Bronchial epithelial cell (primary cell): ENCODE measurements at places on chromosomes 3 and 15. TPM values are rescaled to one million over a fixed set of nuclear protein-coding genes. Genes with fewer than 3 reads are reported as not detected.

- DNase-seq = no peak
Measured at GRCh38 chr15:75790631-75791336, 52.5 kb upstream of the UBE2Q2 start.

DNA sequence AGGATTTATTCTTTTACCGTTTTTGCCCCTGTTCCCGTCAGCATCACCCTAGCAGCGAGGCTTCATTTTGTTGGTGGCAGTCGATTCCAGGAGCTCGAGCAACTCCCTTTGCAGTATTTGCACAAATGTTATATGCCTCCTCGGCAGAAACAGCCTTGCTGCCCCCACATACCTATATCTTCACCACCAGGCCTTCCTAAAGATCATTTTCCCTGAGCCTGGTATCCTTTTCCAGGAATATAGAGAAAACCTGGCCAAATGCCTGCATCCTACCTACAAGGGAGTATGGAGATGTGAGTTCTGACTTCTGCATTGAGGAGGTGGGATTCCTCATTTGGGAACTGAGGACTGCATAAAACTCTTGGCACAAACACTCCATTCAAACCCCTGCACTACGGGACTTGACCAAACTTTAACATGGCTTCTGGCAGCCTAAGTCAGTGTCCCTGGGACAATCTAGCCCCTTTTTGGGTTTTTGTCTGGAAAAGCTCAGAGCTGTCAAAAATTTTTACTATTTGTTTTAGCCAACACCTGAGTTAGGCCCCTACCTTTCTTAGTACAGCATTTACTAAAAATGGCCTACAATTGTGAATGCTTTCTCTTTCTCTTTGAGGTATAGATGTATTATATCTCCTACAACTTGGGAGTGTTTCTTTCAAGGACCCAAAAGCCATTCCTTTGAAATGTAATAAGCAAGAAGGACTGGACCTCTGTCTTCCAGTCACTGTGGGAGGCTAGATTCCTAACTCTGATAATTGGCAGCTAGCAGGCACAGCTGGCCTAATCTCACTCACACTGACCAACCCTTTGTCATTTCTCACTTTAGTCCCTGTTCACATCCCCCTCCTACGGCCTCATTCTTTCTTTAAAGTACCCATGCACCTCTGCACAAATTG lies 12.1 kb upstream of the UBE2Q2 start:
- no peak for DNase-seq

The GCNT3 gene
- total RNA-seq = 8.2 and 37.5 TPM in 2 replicates

DNA sequence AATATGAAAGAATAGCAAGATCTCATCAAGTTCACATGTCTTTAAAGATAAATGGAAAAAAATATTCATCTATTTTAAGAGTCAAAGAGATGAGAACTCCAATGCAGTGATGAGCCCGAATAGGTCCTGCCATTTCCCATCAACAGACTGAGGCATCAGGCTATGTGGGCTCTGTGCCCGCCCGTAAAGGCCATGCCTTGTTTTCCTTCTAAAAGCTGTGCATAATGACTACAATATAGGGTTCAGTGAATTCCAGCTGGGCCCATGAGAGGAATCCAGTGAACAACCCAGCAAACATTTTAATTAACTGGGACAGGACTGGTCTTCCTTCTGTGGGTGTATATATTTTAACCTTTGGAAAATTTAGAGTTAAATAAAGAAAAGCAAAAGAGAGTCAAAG lies 44.6 kb downstream of the RASGRP1 start:
- DNase-seq = no peak

- no peak for DNase-seq
Measured at GRCh38 chr3:170605490-170605889, 19.6 kb upstream of the SLC7A14 start.

DNA sequence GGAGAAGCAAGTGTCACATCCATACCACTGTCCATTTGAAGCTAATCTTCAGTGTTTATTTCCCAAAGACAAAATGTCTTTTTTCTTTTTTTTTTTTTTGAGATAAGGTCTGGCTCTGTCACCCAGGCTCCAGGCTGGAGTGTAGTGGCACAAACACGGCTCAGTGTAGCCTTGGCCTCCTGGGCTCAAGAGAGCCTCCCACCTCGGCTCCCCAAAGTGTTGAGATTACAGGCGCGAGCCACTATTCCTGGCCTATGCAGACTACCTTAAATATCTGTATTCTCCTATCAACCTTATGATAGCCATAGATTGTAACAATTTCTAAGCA lies 27.7 kb upstream of the VPS33B start:
- no peak for DNase-seq

DNA sequence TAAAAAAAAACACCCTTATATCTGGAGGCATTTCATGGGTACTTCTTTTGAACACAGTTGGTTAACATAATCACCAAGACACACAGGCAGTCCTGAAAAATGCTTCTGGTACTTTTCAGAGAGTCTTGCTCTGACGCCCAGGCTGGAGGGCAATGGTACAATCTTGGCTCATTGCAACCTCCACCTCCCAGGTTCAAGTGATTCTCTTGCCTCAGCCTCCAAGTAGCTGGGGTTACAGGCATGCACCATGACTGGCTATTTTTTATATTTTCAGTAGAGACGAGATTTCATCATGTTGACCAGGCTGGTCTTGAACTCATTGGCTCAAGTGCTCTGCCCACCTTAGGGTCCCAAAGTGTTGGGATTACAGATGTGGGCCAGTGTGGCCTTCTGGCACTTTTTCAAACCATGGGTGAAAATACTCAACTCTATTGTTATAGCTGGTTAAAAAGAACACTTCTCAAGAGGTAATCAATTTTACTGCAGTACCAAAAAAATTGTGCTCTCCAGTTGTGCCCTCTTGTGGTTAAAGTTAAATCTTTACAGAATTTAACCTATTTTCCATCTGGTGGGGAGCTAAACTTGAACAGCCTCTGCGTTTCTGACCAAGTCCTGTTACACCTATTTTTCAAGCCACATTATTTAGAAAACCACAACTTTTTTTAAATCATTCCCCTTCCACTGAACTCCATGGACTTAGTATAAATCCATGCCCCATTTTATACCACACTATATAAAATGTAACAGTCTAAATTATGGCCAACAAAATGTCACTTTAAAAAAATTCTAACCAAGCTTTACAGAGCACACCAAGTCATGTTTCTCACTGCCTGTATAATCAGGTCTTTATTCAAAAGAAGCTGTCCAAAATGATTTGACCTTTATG lies 1.2 kb upstream of the SNAPC5 start:
- peak; percentile 34 for DNase-seq

DNA sequence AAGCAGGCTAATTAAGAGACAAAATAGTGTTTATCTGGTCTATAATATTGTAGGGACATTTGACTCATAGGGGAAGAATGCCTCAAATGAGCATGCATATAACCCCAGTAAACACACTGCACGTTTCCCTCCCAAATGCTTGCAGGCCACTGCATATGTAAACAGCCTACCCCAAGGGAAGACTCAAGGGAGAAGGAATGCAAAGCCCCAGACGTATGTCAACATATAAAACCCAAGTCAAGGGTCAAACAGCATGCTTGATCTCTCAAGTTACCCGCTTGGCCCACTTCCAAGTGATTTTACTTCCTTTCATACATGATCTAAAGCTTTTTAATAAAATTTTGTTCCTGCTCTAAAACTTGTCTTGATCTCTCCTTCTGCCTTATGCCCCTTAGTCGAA lies 1090.0 kb downstream of the OTOL1 start:
- no peak for DNase-seq

DNA sequence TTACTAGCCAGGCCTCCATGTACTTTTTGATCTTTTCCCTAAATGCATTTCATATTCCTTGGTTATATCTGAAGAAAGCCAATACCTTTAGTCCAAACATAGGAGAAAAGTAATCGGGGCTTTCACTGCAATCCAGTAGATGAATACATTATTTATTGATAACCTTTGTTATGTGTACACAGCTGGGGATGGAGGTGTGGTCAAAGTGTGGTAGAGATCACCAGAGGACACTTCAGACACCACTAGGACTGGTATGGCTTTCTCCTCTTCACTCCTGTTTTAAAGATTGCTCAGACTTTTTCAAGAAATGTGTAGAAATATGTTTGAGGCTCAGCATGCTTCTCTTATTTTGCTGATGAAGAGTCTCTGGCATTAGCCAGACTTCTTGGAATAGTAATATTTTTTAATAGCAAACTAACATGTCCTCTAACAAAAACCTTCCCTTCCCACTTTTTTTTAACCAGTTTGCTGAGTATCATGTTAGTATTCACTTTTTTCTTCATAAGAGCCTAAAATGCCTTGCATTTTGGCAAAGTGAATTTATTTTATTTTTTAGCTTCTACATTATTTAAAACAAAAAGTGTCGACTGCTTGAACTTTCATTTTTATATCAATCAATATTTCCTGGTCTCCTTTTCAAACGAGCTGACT lies 65.6 kb upstream of the MBNL1 start:
- no peak for DNase-seq

GRCh38 chr3:9976721-9977709 lies 9.6 kb downstream of the EMC3 start:
- DNase-seq = peak; percentile 99

The TLR9 gene
- not detected in 2 replicates for total RNA-seq

The GP5 gene
- total RNA-seq = under 0.01 TPM in 2 replicates

DNA sequence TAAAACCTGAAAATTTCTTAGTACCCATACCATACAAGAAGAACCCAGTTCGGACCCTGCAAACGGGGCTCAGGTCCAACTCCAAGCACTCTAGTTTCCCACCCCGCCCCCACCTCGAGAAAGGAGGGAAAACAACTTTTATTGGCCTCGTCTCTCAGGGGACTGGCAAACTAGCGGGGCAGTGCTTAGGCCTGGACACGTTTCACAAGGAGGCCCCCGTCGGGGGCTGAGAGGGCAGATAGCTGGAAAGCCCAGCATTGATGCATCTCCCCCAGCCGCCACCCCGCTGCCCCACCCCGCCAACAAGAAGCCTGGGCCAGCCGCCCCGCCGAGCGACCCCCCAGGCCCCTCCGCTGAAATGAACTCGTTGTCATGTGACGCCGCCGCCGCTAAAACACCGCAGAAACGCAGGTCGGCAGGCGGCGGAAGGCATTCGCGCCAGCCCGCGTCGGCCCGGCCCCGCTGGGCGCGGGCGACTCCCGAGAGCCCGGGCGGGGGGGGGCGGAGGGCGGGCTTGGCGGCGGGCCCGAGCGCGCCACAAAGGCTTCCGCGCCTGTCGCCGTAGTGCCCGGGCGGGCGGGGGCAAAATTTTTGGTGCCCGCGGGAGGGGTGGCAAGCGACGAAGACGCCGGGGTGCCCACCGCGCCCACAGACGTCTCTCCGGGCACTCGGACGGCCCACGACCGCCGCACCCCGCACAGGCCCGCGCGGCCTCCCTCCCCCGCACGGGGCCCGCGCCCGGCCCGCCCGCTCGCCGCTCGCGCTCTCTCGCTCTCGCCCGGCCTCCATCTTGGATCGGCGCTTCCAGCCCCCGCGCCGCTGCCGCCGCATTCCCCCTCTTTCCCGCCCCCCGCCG lies 634 bp downstream of the STAG1 start:
- peak; percentile 22 for DNase-seq

DNA sequence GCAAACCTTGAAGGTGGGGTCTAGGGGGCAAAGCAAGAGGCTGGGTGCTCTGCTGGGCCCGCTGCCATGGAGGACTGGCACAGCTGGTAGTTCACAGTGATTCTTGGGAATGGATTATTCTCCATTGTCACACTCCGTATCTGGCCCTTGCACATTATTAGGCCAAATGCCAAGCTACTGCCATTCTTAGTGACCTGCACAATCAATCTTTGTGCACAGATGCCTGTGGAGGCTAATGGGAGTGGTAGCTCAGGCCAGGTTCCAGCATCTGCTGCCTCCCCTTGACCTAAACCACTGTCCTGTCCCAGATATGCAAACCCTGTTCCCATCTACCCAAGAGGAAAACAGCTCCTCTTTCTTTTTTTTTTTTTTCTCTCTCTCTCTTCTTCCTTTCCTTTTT lies 67.5 kb downstream of the TIPARP start:
- DNase-seq = no peak

The ECE2 gene
- total RNA-seq = not detected in 2 replicates

DNA sequence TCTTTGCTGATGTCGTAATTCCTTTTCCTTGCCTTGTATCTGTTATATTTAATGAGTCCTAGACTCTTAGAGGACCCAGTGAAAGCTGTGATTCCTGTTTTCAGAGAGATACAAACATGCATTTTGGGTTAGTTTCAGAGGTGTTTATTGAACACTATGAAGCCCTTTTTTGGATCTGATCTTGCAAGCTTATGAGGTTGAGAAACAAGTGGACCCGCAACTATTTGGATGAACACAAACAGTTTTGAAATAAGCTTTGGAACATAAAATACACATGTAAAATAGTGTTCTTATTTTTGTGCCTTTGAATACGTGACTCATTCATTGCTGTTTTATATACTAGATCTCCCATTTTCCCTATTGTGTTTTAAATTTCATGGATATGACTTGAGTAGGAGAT lies 33.5 kb downstream of the SNRK start:
- no peak for DNase-seq

DNA sequence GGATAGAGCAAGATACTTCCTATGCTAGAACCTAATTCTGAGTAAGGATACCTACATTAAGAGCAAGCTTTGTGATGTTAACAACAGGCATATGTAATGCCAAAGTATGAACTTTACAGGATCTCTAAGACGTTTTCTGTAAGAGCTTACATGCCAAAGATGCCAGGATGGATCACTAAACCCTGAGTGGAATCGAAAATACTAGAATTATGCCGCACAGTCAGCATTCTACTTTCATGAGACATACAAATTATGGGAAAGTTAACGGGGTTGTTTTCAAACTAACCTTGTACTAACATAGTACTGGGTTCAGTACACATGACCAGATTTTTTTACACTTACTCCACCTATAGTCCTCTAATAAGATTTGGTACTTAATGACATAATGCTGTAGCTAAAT lies 55.1 kb downstream of the AAGAB start:
- DNase-seq = no peak

The ARNT2 gene
- total RNA-seq = 0.13 and 0.26 TPM in 2 replicates

- no peak for DNase-seq
Measured at GRCh38 chr3:135860761-135861160, 104.8 kb upstream of the PPP2R3A start.

GRCh38 chr15:70095408-70096214 lies 2.1 kb downstream of the TLE3 start:
- no peak for DNase-seq

GRCh38 chr3:39590806-39591205 lies 123.3 kb downstream of the MOBP start:
- DNase-seq = no peak

DNA sequence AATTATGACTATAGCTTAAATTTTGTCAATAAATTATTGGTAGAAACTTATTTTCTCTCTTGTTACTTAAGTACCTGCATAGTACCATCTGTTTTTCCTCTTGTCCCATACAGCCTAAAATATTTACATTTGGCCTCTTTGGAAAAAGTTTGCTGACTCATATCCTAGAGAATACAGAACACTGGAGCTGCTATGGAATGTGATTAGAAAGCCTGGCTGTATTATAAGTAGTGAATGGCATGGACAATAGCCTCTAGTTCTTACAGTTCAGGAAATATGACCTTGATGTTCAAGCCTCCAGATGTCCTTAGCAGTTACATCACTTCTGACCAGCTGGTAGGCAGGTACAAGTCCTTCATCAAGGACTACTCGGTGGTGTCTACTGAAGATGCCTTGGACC lies 28.3 kb downstream of the ST8SIA2 start:
- peak; percentile 7 for DNase-seq

GRCh38 chr15:56537881-56538280 lies 72.9 kb upstream of the MNS1 start:
- DNase-seq = no peak

- no peak for DNase-seq
Measured at GRCh38 chr3:195908694-195909581, 587 bp upstream of the TNK2 start.
